Activated naive CD8-positive, alpha-beta T cell treated with anti-CD3 and anti-CD28 coated beads, Interleukin-2, amount 50 U/mL, for 24 hours (primary cell): ENCODE measurements at places on chromosomes 16 and 17.
A peak's percentile ranks its signal among the peaks of the same experiment; 100 is the strongest.

GRCh38 chr17:8126491-8127066, 2.7 kb upstream of the HES7 start:
- peak; percentile 70 for DNase-seq

DNA sequence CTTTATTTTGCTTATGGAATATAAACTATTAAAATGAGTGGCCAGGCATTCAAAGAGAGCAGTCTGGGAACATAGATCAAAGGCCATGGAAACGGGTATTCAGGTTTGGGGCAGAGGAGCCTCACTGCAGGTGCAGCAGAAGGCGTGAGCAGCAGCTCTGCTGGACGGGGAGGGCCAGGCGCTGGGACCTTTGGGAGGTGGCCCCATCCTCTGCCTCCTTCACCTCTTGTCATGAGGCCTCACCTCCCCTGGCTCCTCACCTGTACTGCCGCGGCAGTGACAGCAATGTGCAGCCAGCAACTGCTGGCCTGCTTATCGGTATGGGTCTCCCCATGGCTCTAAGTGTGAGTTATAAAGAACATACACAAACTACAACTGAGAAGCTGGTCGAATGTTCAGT, 109.4 kb downstream of the CDK5R1 start:
- DNase-seq = no peak

DNA sequence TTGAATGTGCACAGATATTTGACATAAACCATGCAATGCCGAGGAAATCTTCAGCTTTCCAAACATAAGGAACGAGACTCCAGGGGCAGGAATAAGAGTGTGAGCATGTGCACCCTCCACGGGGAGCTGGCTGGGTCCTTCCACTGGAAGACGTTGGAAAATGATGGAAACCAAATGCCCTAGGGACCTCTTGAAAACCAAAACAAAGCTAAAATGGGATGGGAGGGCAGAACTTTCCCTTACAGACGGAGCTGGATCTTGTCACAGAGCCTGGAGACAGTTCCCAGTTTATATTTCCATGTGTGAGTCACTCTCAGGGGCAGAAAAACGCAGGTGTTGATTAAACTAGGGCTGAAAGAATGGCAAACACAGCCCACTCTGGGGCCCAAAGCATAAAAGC, 34.4 kb upstream of the DNAH17 start:
- no peak for DNase-seq

DNA sequence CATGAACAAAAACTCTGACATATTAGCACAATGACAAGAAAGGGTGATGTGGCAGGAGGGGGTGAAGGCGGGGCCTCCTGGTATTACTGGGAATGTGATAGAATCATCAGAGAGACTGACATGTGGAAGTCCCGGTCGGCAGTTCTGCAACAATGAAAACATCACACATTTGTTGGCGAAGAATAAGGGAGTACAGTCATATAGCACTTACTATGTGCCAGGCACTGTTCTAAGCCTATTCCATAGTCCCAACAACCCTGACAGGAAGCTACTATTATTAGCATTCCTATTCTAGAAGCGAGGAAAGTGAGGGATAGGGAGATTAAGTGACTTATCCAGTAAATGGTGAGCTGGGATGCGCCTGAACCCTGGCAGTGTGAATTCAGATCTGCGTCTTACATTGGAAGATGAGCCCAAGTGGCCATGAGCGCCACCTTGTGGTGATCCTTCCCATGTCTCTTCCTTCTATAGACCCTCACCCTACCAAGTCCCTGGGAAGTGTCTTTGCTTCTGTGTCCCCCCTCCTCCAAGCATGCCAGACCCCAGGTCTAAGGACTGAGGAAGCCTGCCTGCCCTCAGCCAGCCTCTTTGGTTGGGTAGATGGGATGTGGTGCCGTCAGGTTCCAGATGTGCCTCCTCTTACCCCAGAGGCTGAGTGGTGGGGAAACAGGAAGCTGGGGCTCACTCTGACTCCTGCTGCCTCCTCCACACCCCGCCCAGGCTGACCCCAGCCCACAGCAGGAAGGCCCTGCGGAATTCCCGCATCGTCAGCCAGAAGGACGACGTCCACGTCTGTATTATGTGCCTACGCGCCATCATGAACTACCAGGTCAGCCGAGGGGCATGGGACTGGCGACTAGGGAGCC, 14.0 kb downstream of the FMNL1 start:
- DNase-seq = peak; percentile 84

DNA sequence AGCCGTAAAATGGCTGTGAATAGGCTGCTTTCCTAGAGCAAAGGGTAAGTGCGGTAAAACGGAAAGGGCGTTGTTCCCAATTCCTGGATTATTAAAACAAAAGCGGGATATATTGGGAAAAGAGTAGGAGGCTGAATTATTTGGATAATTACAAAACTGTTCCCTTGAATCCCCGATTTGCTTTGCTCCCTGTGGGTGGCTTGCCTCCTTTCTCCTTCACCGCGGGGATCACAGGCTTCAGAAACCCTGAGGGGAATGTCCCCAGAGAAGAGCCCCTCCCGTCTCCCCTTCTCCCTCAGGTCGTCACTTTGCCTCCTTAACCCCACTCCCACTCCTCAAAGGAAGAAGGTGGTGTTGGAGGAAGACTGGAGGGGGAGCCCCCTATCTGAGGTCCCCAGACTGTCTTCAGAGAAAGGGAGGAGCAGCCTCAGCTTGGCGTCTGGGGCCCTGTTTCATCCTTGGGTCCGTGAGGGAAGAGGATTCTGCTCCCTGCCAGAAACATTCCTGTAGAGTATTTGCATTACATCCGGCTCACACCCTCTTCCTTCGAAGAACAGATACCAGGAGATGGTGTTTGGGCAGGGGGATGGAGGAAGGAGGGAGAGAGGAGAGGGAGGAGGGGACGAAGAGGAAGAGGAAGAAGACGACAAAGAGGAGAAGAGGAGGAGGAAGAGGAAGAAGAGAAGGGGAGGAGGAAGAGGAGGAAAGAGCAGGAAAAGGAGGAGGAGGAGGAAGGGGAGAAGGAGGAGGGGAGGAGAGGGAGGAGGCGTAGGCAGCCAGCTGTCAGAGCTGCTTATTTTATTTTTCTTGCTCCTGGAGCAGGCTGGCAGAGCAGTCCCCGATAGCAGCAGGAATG, 31.8 kb downstream of the MRM1 start:
- DNase-seq = no peak

DNA sequence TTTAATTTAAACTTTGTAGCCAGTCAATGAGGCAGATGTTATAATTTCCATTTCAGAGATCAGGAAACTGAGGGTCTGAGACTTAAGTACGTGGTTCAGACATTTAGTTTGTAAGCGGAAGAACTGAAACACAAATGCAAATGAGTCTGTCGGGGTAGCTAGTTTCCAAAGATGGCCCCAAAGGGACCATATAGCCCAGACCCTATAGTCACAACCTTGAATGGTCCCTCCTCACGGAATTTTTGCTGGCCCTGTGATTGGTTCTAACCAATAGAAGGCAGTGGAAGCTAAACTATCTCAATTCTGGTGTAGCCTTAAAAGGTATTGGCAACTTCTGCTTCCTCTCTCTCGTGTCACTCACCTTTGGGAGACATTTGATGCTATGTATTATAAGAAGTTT, 7.5 kb upstream of the BCO1 start:
- no peak for DNase-seq

DNA sequence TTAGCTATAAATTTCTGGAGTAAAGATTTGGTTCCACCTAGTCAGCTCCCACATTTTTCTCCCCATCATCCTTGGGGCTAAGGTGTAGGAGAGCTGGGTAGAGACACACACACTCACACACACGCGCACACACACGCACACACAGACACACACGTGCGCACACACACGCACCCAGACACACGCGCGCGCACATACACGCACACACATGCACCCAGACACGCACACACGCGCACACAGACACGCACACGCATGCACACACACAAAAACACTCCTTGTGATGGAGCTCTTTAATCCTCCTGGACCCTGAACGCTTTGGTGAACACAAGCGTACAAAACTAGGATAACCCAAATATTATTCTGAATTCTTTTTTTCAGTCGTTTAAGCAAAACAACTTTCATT, 253.6 kb downstream of the C16orf95 start:
- DNase-seq = no peak

GRCh38 chr16:7381671-7382070, 49.0 kb downstream of the RBFOX1 start:
- DNase-seq = no peak

DNA sequence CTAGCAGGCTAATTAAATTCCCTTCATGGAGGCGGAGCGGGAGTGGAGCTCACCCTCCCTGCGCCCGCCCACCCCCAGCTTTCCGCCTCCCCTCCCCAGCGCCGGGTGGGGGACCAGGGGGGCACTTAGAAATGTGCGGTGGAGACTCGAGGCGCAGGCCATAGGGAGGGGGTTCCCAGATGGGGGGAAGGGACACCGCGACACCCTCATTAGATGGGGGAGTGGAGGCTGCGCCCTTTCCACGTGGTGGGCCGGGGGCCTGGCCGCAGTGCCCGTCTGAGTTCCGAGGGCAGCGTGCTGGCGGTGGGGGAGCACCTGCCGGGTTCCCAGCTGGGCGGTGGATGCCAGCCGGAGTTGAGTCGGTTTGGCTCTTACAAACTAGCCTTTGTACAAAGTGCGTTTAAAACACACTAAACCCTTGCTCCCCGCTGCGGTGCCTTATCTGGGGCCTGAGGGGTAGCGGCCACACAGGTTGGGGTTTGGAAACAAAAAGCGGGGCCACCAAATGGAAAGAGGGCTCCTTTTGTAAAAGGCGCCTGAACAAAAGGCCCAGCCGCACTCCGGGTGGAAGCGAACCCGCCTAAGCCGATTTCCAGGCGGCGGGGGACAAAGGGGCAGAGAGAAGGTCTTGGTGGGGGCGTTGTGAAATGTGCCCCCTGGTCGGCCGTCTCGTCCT, 1.4 kb downstream of the GSE1 start:
- DNase-seq = peak; percentile 20

DNA sequence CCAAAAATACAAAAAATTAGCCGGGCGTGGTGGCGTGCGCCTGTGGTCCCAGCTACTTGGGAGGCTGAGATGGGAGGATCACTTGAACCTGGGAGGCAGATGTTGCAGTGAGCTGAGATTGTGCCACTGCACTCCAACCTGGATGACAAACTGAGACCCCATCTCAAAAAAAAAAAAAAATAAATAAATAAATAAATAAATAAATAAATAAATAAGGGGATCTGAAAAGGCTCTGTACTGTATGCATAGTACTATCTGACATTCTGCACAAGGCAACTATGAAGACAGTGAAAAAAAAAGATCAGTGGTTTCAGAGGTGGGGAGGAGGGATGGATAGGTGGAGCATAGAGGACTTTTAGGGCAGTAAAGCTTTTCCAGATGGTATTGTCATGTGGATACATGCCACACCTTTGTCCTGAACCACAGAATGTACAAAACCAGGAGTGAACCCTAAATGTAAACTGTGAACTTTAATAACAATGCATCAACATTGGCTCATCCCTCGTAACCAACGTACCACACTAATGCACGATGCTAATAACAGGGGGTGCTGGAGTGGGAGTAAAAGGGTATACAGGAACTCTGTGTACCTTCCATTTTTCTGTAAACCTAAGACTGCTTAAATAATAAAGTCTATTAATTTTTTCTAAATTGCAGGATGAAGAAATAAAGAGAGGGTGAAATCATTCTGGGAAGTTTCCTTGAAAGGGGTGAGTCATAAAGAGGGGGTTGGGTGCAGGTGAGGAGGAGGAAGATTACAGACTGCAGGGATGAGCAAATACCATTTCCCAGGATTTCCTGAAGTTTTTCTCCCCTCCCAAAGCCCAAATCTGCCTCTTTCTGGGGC, 155.8 kb upstream of the SDK2 start:
- no peak for DNase-seq
